ENCODE measurements at places on chromosomes 3 and 15.

DNA sequence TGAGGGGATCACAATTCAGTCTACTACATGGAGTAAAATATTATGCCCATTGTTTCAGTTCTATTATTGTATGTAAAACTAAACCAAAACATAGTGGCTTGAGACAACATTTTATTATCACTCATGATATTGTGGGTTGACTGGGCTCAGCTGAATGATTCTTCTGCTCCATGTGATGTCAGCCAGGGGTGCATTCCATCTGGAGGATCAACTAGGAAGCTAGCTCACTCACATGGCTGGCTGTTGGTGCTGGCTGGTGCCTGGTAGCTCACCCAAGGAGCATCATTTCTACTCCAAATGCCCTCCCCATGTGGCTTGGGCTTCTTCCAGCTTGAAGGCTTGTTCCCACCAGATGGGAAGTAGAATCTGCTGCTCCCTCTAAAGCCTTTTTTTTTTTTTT lies 51.8 kb upstream of the CLRN1 start:
- DNase-seq, result no peak

GRCh38 chr3:99765042-99765942 lies 52.4 kb upstream of the CMSS1 start:
- DNase-seq, result no peak

GRCh38 chr3:105608623-105609022 lies 241.9 kb downstream of the ALCAM start:
- no peak for DNase-seq

GRCh38 chr3:3342141-3342540 lies 162.7 kb upstream of the CRBN start:
- no peak for DNase-seq

- no peak for DNase-seq
Observed at GRCh38 chr3:140699516-140700231, 21.8 kb downstream of the TRIM42 start.

DNA sequence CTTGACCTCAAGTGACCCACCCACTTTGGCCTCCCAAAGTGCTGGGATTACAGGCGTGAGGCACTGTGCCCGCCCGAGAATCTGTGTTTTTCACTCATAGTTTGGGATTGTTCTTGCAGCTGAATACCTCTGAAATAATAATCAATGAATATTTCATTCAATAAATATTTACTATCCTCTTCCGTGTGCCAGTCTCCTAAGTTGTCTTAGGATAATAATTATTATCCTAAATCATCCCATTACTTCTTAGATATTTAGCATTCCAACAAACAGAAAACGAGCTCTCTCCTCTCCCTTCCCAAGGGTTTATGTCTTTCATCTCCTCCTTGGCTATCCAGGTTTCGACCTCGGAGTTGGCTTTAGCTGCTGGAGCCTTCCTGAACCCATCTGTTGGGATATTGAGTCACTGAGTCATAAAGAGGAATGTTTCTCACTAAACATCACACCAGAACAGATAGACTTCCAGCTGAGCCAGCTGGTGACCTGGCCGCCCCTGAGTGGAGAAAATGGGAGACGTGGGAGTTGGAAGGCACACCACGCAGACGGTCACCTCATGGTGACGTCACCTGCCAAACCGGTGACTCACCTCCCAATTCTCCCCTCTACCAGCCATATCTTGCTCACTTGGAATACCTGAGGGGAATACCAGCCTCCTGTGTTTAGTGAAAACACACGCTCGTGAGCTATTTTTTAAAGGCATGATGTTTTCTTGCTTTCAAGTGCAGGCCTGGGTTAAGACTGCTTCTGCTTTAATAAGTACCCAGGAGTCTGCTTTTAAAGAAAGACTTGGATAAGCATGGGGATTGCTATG lies 43.9 kb downstream of the BHLHE40 start:
- DNase-seq, result peak; percentile 75

DNA sequence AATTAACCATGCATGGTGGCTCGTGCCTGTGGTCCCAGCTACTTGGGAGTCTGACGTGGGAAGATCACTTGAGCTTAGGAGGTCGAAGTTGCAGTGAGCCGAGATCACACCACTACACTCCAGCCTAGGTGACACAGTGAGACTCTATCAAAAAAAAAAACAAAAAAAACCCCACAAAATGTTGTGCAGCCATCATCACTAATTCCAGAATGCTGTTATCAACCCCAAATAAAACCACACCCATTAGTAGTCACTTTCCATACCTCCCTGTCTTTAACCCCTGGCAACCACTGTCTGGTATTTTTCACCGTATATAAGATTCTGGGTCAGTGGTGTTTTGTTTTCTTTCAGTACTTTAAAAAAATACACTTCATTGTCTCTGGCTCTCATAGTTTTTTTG lies 16.6 kb downstream of the HMCES start:
- no peak for DNase-seq

GRCh38 chr3:11434563-11435096 lies 162.4 kb downstream of the ATG7 start:
- DNase-seq, result no peak

DNA sequence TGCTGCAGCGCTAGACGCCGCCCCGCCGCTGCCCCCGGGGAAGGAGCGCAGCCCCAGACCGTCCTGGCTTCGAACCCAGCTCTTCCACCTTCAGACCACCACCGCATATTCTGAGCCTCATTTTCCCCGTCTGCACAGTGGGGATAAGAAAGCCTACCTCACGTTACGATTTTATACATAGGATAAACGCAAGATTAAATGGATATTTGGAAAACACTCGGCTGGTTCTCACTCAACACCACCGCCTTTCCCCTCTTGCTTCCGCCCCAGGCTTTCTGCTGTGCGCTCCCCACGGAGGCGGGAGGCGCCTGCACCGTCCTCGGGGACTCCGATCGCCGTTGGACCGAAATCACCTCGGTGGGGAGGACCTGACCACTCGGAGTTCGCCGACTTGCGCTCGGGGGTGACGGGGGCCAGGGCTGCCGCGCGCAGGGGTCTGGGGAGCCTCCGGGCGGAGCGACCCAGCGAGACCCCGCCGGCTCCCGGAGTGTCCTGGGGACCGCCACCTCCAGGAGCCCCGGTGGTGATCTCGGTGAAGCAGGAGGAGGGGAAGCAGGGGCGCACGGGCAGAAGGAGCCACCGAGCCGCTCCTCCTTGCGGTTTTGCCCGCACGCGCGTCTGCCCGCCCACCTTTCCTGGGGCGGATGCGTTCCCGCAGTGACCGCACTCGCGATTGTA lies 4.0 kb downstream of the FBXL22 start:
- no peak for DNase-seq

DNA sequence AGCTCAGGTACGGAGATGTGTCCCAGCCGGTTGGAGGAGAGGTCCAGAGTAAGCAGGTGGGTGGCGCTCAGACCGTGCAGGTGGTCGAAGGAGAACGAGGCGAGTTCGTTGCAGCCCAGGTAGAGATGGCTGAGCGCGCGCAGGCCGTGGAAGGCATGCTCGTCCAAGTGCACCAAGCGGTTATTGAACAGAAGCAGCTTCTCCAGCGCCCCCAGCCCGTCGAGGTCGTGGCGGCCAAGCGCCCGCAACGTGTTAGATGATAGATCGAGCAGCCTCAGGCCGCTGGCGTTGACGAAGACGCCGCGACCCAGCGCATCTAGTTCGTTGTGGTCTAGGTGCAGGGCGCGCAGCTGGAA lies 648 bp downstream of the AMIGO3 start:
- DNase-seq, result no peak

GRCh38 chr15:89114990-89115389 lies 26.7 kb downstream of the ABHD2 start:
- no peak for DNase-seq

- DNase-seq, result no peak
Observed at GRCh38 chr15:23866832-23867231, 179.7 kb upstream of the NDN start.

DNA sequence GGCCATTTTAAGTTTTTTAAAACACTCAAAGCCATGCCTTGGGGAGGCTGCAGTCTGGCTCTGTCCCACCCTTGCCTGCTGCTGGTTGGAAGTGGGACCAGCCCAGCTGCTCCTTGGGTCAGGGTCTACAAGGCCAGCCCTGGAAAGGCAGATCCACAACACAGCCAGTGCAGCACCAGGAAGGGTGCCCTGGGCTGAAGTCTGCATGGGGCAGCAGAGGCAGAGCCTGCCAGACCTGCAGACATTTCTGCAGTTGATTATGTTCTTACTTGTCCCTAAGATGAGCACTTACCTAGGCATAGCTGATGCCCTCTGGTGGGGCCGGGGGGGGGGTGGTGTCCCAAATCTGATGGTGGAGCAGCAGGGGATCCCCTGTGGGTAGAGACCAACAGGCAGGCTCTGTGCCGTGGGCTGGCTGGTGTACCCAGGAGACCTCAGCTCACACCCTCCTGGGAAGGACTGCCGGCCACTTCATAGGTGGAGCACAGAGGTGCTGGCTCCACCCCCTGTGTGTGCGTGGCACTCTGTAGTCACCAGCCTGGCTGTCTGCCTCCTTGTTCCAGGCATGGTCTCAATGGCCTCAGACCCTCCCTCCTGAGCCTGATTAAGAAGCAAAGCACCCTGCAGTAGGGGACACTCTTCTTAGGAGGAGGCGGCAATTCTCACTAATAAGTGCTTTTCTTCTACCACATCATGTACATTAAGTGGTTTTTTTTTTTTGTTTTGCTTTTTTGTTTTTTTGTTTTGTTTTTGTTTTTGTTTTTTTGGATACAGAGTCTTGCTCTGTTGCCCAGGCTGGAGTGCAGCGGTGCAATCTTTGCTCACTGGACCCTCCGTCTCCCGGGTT lies 97.4 kb upstream of the KLF13 start:
- DNase-seq, result no peak

- no peak for DNase-seq
Observed at GRCh38 chr3:30648670-30649357, 42.4 kb downstream of the TGFBR2 start.

DNA sequence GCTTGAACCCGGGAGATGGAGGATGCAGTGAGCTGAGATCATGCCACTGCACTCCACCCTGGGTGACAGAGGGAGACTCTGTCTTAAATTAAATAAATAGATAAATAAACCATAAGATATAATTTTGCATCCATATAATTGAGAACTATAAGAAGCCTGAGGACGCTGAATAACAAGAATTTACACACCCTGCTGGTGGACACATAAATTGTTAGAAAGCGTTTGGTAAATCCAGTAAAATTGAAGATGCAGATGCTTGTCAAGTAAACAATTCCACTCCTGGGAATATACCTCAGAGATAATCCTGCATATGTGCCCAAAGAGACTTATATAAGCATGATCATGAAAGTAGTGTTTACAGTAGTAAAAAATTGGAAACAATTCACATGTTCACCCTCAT lies 41.7 kb downstream of the TTC23 start:
- DNase-seq, result no peak

GRCh38 chr3:33438881-33439545 lies 1.2 kb downstream of the UBP1 start:
- DNase-seq, result peak; percentile 3

All from DMS 273 treated with DMSO at 0.1 percent for 48 hours (cell line).